ENCODE measurements at places on chromosomes 2 and 18.

- DNase-seq, result no peak
Observed at GRCh38 chr2:135258193-135258592, 206.1 kb downstream of the RAB3GAP1 start.

GRCh38 chr2:9252002-9252357, 45.4 kb downstream of the ASAP2 start:
- no peak for DNase-seq

- DNase-seq, result no peak
Observed at GRCh38 chr2:75146606-75147332, 52.6 kb downstream of the TACR1 start.

DNA sequence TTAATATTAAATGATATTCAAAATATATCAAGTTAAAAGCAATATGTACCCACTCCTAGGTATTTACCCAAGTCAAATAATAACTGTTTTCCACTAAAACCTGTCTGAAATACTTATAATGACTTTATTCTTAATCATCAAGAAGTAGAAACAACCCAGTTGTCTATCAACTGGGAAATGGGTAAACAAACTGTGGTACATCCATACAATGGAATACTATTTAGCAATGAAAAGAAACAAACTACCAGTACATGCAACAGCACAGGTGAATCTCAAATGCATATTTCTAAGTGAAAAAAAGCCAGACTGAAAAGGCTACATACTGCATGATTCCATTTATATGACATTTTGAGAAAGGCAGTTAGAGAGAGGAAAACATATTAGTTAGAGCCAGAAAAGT, 559.9 kb downstream of the MBD2 start:
- no peak for DNase-seq

DNA sequence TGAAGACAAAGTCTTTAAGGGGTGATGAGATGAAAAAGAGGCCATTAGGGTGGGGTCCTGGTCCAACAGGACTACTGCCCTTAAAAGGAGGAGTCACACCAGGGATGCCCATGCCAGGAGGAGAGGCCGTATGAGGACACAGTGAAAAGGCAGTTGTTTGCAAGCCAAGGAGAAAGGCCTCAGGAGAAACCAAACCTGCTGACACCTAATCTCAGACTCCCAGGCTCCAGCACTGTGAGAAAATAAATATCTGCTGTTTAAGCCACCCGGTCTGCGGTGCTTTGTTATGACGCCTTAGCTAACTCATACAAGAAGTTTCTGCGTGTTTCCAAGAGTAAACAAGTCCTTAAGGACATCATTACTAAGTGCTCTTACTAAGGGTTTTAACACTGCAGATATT, 93.6 kb downstream of the DNER start:
- DNase-seq, result no peak
